ENCODE measurements at places on chromosomes 7 and 10. TPM values are rescaled to one million over a fixed set of nuclear protein-coding genes. Genes with fewer than 3 reads are reported as not detected.

GRCh38 chr7:151210087-151210854 is at the start of gene H2BK1:
Gene H2BK1 (minus strand): TSS chr7:151210488. CDS start chr7:151210318, 170 bp downstream.
- H3K36me3 ChIP-seq, result peaks cover 14% of the 10 kb centered on the region
- no peak within 1 kb of the TSS for H3K4me3 ChIP-seq
- H3K4me1 ChIP-seq, result no peaks in the 10 kb centered on the region

- H3K27me3 ChIP-seq, result no peaks in the 10 kb centered on the region
- DNase-seq, result no peak
- no peaks in the 10 kb centered on the region for H3K36me3 ChIP-seq
- H3K4me1 ChIP-seq, result no peaks in the 10 kb centered on the region
- no peak overlapping the region for H3K27ac ChIP-seq
- H3K4me3 ChIP-seq, result no peak overlapping the region
Observed at GRCh38 chr10:81152656-81153055, 615.0 kb downstream of the SH2D4B start.

Gene OR6B1
- total RNA-seq, result not detected

- no peak overlapping the region for H3K27ac ChIP-seq
Observed at GRCh38 chr10:71188201-71188600, 24.2 kb upstream of the UNC5B start.

DNA sequence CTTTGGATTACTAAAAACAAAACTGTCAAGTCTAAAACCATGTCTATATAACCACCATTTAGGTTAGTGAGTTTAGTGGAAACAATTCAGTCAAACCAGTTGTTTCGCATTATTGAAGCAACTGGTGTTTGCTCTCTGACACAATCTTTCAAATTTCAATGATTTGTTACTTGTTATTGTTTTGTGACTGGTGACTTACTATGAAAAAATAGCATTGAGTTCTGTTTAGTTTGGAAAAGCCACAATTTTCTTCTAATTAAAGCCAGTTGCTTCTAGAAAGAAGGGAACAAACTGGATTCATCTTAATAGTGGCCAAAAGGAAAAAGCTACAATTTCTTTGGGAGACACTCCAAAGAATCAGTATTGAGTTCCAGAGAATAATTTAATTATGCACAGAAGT is 30.4 kb downstream of the LAMB4 start:
- DNase-seq, result no peak
- no peaks in the 10 kb centered on the region for H3K36me3 ChIP-seq
- no peak overlapping the region for H3K4me3 ChIP-seq

Data from HCT116 (cell line).